ENCODE measurements at places on chromosomes 3 and 15.

GRCh38 chr3:179083977-179084376 lies 12.4 kb upstream of the ZMAT3 start:
- DNase-seq = no peak

GRCh38 chr3:102714567-102714966 lies 279.8 kb downstream of the ZPLD1 start:
- no peak for DNase-seq

DNA sequence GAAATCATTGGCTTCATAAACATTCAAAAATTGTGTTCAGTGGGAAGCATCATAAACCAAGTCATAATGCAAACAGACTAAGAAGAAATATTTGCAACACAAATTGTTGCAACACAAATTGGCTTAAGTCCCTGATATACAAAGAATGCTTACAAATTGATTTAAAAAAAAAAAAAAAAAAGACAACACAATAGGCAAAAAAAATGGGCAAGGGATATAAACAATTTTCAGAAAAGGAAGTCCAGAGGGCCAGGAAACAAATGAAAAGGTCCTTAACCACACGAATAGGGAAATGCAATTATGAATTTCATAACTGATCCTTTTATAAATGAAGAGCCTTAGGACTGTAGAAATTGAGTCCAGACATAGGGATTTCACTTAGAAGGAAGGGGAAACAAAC lies 98.9 kb downstream of the LRRK1 start:
- no peak for DNase-seq

DNA sequence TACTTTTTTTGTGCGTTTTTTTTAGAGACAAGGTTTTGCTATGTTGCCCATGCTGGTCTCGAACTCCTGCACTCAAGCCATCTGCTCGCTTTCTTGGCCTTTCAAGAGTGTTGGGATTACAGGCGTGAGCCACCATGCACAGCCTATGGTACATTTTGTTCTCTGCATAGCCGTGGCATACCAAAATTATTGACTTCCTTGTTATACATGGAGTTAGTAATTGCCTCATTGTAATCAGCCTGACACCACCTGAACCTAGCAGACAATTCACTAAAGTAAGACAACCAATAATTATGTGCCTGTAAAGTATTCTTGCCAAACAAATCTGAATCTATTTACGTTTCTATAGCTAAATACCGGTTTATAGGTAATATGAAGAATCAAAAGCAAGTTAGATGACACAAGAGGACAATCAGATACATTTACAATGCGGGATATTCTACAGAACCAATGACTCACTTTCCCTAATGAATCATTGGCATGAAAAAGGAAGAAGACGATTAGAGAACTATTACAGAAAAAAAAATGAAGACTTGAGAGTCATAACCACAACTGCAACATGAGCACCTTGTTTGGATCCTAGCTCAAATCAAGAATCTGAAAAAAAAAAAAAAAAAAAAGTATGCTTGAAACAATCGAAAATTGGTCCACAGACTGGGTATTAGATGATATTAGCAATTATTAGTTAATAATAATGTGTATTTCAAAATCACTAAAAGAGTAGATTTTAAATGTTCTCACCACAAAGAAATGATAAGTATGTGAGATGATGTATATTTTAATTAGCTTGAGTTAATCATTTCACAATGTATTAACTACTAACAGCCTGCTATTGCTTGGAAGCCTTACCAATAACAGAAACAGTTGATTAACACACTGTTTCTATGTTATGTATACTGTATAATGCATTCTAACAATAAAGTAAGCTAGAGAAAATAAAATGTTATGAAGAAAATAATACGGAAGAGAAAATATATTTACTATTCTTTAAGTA lies 7.1 kb downstream of the GUCA1C start:
- peak; percentile 24 for DNase-seq

DNA sequence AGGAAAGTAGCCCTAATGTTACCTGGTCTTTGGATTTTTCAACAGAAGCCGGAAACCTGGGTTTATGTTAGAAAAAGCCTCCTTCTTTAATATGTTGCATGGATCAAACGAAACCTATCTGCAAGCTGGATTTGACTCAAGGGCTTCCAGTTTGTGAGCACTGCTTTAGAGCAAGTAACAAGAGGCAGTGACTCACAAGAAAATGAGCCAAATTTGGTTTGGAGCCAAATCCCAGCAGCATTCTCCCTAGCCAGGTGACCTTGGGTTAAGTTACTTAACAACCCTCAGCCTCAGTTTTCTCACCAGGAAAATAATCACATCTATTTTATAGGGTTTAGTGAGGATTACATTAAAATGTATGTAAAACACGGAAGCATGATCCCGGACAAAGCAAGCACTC lies 215.2 kb upstream of the PRICKLE2 start:
- DNase-seq = no peak

GRCh38 chr3:152405915-152406802 lies 137.4 kb downstream of the MBNL1 start:
- DNase-seq = no peak

DNA sequence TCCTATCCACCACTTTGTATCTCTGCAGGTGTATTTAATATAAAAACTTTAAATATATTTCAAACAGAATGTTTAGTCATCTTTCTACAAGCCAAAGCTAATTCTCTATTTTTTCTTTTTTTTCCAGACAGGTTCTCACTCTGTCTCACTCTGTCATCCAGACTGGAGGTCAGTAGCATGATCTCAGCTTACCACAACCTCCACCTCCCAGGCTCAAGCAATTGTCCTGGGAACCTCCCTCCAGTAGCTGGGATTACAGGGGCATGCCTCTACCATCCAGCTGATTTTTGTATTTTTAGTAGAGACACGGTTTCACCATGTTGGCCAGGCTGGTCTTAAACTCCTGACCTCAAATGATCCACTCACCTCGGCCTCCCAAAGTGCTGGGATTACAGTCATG lies 202.6 kb downstream of the VGLL3 start:
- DNase-seq = no peak

DNA sequence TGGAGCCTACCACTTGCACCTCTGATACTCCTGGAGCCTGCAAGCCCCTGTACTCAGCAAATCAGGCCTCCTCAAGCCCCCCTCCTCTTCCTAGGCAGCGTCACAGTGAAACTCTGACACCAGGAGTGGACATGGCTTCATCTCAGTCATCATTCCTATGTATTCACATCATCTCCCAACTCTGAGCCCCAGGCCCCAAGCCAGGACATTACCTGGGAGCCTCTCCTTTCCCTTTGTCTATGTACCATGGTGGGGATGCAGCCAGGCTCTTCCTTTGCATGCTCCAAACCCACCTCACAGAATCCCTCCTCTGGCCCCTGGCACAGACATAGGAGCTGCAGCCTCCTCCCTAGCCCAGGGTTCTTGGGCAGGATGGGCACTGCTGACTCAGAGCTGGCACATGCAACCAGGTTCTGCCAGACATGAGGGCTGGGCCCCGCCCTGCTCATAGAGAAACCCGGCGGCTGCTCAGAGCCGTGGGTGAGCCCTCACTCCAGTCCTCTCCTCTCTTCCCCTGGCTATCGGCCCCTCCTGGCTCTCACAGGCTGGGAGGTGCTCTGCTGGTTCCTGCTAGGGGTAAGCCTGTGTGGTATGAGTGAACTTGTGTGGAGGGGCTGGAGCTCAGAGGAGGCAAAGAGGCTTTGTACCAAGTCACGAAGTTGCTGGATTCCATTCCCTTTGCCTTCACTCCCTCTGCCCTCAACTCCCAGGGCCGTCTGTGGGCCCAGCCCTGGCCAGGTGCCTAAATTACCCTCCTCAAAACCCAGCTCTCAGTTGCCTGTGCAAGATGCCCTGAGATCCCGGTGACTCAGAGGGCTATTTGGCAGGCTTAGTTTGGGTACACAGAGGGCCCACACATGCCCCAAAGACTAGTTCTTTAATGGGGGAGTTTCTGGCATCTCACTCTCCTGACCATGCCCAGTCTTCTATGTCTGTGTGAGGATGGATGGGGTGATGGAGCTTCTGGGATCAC lies 1.9 kb upstream of the PLCD1 start:
- no peak for DNase-seq

GRCh38 chr3:142897807-142898206 lies 8.9 kb upstream of the PCOLCE2 start:
- DNase-seq = no peak

- DNase-seq = no peak
Measured at GRCh38 chr3:130779031-130779430, 32.4 kb upstream of the PIK3R4 start.

DNA sequence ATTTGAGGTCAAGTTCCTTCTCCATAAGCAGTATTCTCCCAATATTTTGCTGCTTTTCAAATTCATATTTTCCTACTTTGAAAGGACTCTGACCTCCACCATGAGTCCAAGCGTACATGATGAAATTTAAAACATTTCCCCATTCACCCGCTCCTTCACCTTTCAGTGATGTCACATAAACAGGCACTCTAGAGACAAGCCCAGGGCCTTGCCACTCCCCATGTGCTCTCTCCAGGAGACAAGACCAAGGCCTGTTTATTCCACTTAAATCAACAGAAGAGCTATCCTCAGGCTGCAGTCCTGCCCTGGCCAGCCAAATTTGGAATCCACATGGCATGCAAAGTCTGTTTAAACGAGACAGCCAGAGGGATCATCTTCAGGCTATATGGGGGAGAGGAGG lies 161.5 kb downstream of the ARRDC4 start:
- no peak for DNase-seq

DNA sequence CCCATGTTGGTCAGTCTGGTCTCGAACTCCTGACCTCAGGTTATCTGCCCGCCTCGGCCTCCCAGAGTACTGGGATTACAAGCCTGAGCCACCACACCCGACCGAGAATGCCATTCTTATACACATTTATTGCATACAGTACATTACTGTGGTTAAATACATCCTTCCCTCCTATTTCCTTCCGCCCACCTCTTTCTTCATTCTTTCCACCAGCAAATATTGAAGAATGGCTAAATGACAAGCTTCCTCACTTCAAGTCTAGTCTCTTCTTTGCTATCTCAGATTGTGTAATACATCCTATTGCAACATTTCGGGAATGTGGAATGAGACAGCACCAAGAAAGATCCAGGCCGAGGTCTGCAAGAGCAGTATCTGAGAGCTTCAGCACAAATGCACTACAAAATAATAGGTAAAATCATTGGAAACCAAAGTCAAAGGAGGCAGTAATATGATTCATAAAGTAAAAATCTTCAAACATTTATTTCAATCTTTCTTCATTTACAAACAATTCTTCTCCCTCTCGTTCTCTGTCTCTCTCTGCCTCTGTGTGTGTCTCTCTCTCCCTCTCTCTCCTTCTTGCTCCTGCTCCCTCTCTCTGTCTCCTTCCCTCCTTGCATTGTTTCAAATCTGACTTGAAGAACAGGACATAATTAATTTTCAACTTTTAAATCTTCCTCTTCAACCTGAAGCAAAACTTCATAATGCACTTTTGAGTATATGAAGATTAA lies 94.7 kb upstream of the TGFBR2 start:
- DNase-seq = peak; percentile 83

DNA sequence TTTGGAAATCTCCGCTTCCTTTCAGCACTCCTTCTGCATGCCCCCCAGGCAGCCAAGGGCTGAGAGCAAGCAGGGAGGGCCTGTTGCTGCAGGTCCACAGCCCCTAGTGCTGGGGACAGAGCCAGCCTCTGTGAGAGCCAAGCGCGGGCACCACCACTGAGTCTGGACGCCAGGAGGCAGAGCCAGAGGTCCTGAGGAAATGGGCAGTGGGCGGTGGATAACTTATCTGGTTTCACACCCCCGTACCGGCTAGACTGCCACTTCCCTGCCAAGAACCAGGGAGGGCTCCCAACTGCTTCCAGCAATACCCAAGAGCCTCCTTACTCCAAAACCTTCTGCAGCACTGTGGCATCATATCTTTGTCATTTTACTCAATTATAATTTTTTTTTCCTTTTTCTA lies 141.6 kb upstream of the IGF1R start:
- no peak for DNase-seq

DNA sequence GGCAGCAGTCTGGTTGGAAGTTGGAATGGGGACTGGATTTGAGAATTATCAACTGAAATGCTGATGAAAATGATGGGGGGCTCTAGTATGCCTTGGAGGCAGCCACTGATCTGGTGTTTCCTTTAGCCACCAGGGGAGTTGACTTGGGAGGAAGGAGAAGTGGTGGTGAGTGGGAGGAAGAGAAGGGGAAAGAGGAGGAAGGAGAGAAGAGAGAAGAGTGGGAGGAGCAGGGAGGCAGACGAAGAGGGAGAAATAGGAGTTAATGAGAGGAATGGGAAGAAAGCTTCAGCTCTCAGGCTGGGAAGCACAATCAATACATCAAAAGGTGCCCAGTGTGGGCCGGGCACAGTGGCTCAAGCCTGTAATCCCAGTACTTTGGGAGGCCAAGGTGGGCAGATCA lies 23.3 kb upstream of the HCN4 start:
- DNase-seq = no peak

DNA sequence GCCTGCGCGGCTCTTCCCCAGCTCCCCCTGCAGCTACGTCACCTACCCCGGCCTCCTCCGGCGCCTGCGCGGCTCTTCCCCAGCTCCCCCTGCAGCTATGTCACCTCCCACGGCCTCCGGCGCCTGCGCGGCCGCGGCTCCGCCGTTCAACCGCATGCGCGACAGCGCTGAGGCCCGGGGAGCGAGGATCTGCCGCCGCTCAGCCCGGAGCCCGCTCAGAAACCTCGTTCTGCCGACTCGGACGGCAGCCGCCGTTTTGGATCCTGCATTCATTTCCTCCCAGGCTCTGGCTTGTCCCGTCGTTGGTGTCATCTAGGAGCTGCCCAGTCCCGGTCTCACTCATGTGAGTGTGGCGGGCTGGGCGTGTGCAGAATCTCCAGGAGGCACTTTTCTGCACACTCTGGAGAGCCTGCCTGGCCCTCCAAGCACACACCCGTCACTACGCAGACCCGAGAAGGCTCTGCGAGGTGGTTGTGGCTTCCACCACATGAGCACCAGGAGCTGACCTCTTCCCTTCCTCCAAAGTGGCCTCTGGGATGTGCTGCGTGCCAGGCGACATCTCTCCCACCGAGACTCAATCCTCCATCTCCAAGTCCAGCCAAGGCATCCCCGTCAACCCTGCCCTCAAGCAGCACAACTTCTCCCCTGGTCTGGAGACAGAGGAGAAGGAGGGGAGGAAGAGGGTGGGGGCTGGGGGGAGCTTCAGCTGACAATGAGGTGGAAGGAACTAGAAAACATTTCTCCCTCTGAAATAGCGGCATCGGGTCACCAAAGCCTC lies 165.3 kb downstream of the CHSY1 start:
- peak; percentile 67 for DNase-seq

GRCh38 chr3:149151843-149152242 lies 22.4 kb downstream of the HPS3 start:
- no peak for DNase-seq

- DNase-seq = no peak
Measured at GRCh38 chr3:136898549-136898948, 36.5 kb downstream of the NCK1 start.

DNA sequence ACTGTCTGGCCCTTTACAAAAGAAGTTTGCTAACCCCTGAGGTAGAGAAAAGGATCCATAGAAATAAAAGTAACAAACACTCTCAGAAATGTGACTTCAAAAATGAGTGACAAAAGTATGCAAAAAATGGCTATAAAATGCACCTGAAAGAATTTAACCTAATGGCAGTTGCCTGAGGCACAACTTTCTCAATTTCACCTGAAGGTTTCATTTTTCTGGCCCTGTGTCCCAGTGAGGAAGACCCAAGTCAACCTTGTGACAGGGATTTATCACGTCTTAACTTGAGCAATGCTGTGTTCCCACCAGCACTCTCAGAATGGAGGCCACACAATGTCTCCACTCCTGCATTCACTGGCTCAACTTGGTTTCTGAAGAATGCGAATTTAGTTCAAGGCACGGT lies 83.0 kb downstream of the FHIT start:
- DNase-seq = peak; percentile 94
